ENCODE measurements at places on chromosomes 13 and 19. TPM values are rescaled to one million over a fixed set of nuclear protein-coding genes. Genes with fewer than 3 reads are reported as not detected.
A peak's percentile ranks its signal among the peaks of the same experiment; 100 is the strongest.

GFY gene
- total RNA-seq: not detected

NLRP7 gene
- not detected for total RNA-seq

CYP4F2 gene
- not detected for total RNA-seq

ONECUT3 gene
- 41.9 TPM for total RNA-seq

PEX11G gene
- total RNA-seq: 5.5 TPM

CEACAM5 gene
- not detected for total RNA-seq

GPR4 gene
- not detected for total RNA-seq

EDNRB gene
- total RNA-seq: 0.38 TPM

MAP2K2 gene
- 154 TPM for total RNA-seq

CEACAM7 gene
- total RNA-seq: not detected

JUNB gene
- 6.0 TPM for total RNA-seq

PTPRH gene
- 0.43 TPM for total RNA-seq

DNA sequence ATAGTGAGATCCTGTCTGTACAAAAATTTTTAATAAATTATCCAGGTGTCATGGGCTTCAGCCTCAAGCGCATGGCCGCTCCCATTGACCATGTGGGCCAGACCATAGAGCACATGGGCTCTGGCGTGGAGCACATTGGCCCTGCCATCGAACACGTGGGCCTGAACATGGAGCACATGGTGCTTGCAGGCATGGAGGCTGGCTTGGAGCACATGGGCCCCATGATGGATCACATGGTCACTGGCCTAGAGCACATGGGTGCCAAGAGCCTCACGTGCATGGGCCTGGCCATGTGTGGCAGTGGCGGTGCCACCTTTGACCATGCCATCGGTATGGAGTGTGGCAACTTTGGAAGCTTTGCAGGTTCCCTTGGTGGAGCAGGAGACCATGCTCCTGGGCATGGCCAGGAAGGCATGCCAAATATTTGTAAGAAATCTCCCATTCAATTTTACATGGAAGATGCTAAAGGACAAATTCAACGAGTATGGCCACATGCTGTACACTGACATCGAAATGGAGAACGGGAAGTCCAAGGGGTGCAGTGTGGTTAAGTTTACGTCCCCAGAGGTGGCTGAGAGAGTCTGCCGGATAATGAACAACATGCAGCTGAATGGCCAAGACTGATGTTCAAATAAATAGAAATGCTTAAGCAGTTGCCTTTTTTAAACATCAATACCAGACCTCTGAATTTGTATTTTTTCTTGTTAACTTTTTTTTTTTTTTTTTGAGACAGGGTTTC lies 21.3 kb upstream of the SLC1A5 start:
- DNase-seq: no peak

- DNase-seq: no peak
Measured at GRCh38 chr13:55497486-55497885, 1643.2 kb upstream of the PRR20A start.

- no peak for DNase-seq
Measured at GRCh38 chr13:51231456-51231855, 9.3 kb downstream of the FAM124A start.

GRCh38 chr19:2391118-2391725 lies 31.2 kb downstream of the TMPRSS9 start:
- no peak for DNase-seq

- no peak for DNase-seq
Measured at GRCh38 chr13:110700641-110701040, 5.3 kb downstream of the CARS2 start.

DNA sequence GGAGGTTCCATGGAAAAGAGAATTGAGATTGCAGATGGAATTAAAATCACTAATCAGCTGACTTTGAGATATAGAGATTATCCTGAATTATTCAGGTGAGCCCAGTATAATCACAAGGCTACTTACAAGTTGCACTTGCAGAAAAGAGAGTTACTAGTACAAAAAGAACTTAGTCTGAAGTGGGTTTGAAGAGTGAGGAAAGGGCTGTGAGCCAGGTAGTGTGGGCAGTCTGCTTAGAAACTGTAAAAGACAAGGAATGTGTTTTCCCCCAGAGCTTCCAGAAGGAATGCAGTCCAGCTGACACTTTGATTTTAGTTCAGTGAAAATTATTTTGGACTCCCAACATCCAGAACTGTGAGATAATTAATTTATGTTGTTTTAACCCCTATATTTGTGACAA lies 285.4 kb upstream of the GPC6 start:
- DNase-seq: no peak

GRCh38 chr13:85665286-85665685 lies 133.9 kb downstream of the SLITRK6 start:
- DNase-seq: no peak

- no peak for DNase-seq
Measured at GRCh38 chr13:36211567-36211966, 2.8 kb downstream of the SOHLH2 start.

GRCh38 chr19:42440357-42441048 lies 2.2 kb downstream of the CXCL17 start:
- peak; percentile 49 for DNase-seq

DNA sequence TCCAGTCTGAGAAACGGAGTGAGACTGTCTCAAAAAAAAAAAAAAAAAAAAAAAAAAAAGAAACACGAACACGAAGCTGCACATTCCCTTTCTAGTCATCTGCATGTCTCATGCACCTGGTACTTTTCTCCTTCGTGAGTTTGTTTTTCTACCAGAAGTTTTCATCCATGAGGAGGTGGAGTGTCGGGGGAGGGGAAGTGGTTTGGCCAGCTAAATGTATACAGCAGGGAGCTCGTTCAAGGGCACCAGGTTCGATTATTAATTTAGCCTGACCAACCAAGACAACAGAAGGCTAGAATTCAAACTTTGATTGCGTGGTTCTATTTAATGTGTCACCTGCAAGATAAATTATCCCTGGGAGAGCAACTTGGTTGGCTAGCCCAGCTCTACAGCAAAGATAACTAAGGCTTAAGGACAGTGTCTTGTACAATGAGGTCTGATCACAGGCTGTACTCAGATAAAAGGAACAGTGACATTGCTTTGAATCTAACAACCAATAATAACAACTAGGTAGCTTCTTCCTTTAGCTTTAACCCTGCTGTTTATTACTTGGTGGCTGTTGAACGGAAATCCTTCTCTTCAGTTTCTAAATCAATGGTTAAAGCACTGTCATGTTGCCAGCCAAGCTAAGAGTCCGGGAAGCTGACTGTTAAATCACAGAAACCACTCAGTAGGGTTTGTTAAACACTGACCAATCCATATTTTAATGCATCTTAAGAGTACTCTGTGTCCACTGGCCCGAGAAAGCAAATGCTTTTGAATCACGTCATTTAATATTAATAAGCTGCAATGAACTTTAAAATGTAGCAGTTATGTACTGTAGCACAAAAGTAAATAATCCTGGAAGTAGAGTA lies 98.4 kb upstream of the STARD13 start:
- no peak for DNase-seq

DNA sequence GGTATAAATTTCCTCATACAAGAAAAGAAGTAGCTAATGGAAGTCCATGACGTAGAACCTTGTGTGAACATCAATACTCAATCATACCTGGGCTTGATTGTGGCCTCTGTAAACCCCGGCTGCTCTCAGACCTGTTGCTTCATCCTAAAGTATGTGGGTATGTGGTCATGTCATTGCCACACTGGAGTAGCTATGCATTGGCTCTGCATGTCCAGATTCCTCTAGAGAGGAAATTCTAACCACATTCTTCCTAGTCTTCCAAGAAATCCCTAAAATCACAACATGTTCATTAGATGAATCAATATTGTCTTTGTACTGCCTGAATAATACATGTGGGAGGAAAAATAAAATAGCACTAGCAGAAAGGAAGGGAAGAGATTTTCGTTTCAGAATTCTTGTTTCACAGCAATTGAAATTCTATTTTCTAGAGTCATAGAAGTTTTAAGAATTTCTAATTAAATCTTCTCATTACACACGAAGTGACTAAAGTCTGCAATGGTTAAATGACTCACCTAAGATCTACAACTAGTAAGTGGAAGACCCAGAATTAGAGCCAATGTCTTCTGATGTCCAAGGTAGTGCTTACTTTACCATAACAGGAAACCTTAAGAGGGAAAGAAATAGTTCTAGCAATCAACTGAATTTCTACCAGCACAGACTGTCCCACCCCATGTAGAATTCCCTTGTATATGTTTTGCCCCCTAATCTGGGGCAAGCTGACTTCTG lies 28.0 kb downstream of the RXFP2 start:
- DNase-seq: no peak

GRCh38 chr13:32845952-32846950 lies 170.0 kb upstream of the KL start:
- DNase-seq: no peak

GRCh38 chr19:6056801-6057650 lies 53.3 kb downstream of the RFX2 start:
- DNase-seq: no peak

GRCh38 chr19:13097463-13098258 lies 5.0 kb downstream of the LYL1 start:
- DNase-seq: no peak
